Frontal cortex (tissue), 4 donors: ENCODE measurements at places on chromosomes 4 and X.

DNA sequence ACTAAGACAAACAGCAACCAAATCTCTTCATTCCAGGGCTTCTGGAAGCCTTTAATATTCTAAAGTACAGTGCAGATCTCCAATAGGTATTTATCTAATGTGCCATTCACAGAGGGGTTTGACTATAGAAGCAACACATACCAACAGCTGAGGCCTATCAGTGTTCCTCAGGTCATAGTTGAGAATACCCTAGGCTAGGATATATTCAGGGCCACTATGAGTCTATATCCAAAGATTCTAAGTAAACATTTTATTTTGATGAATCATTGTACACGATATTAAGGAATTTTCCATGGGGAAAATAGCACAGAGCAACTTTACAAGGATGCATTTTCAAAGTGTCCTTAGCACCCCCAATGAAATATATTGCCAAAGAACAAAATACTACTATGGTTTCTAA is 9.7 kb downstream of the SMIM10 start:
- DNase-seq = no peak

- no peak for DNase-seq
These were observed 127.5 kb upstream of the GIMD1 start for GRCh38 chr4:106496061-106496460.

GRCh38 chrX:96684339-96685209 is at the start of gene DIAPH2:
DIAPH2 (plus strand) TSS chrX:96684842.
- DNase-seq = peak; percentile 21

DNA sequence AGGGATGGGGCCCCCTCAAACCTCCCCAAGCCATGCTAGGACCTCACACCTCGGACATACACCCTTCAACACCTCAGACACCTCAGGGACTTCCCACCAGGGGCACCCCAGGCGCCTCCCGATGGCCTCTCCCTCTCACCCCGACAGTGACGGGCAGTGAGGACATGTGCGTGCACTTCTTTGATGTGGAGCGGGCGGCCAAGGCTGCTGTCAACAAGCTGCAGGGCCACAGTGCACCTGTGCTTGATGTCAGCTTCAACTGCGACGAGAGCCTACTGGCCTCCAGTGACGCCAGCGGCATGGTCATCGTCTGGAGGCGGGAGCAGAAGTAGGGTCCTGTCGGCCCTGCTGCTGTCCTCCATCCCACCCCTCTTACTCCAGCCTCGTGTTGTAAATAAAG is 7.4 kb downstream of the WDR13 start:
- no peak for DNase-seq

DNA sequence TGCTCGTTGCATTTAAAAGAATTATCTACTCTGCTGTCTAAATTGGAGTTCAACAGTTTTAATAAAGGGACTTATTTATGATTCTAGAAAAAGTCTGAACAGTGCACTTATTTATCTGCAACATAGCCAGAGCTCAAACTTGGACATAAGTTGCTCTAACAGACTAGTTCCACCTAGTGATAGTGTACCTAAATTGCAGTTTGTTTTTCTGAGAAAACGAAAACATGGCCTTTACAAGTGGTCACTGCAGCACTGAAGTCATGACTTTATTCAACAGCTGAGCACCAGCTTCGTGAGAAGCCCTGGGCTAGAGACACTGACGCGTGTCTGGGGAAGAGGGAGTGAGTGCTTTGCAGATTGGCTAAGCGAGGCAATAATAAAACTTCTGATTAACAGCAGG is 77.3 kb upstream of the IGSF1 start:
- DNase-seq = no peak

- DNase-seq = no peak
These were observed 328.4 kb downstream of the CAMK2D start for GRCh38 chr4:113433116-113433515.

- DNase-seq = no peak
These were observed 24.5 kb upstream of the TSR2 start for GRCh38 chrX:54415534-54416350.
